ENCODE measurements at places on chromosomes 11 and 22.

- no peak for DNase-seq
Measured at GRCh38 chr11:60757231-60757800, 649 bp downstream of the MS4A15 start.

- no peak for DNase-seq
Measured at GRCh38 chr11:1279674-1280055, 29.8 kb downstream of the TOLLIP start.

- DNase-seq = peak; percentile 63
Measured at GRCh38 chr22:22207845-22208564, 36.6 kb upstream of the VPREB1 start.

- no peak for DNase-seq
Measured at GRCh38 chr11:82117362-82117761, 616.3 kb downstream of the FAM181B start.

- no peak for DNase-seq
Measured at GRCh38 chr11:84292006-84292405, 1005.8 kb upstream of the CCDC90B start.

DNA sequence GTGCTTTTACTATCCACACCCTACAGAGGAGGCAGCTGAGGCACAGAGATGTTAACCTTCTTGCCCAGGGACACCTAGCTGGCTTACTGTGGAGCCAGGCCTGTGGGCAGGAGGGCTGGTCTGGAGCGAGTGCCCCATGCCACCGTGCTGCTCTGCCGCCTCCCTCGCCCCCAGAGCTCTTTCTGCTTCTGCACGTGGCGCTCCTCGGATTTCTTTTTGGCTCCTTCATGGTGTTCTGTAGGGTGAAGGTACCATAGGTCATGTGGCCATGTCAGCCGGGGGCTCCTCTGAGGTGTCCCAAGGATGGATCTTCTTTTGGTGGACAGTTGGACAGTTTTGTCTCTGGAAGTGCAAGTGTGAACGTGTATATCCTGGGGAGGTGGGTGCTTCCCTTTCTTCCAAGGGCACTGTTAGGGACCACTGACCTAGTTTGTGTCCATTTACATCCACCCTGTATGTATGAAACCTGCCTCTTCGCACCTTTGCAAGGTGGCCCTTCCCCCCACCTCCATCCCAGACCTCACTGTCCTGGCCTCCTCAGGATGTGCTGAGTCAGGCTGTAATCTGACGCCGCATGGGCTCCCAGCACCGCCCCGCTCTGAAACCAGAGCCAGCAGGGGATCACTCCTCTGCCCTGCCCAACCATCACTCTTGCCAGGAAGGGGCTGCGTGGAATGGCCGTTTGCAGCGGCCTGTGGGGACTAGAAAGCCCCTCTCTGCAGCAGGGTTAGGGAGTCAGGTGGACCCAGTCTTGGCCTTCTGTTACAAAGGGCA is 31.7 kb downstream of the POLR3H start:
- no peak for DNase-seq

- no peak for DNase-seq
Measured at GRCh38 chr22:19039796-19040280, 82.4 kb downstream of the DGCR2 start.

DNA sequence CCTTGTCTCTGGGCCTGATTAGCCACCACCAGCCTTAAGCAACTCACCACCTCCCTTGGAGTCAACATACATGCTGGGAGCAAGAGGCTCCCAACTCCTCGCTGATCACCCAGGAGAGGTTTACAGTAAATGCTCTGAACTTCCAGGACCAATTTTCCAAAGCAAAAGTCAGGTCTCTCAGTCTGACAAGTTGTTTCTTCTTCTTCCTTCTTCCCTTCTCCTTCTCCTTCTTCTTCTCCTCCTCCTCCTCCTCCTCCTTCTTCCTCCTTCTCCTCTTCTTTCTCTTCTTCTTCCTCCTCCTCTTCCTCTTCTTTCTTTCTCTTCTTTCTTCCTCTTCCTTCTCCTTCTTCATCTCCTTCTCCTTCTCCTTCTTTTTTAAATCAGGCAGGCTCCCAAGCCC is 148.2 kb downstream of the NECTIN1 start:
- no peak for DNase-seq

- no peak for DNase-seq
Measured at GRCh38 chr11:93123351-93123898, 74.4 kb downstream of the SLC36A4 start.

DNA sequence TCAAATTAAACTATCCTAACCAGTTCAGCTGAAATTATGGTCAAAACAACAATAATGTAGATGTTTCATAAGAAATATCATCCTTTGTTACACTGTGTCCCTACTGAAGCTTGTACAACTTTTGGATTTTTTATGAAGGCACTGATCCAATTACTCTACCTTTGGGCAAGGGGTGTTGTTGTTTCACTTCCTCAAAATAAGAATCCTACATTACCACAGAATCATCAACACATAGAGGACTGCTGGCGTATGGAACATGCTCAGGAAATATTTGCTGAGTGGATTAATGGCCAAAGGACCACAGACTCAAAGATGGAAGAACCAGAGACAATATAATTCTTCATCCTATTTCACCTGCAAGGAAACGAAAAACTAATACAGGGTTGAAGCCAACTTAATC is 907.5 kb upstream of the CCDC90B start:
- DNase-seq = no peak

GRCh38 chr11:61147791-61148620 is 13.2 kb downstream of the VPS37C start:
- DNase-seq = no peak

GRCh38 chr11:74988541-74989259 is at the start of gene NEU3:
NEU3 (plus strand) TSS chr11:74988933; CDS start chr11:74989061, 128 bp downstream.
- DNase-seq = peak; percentile 77

GRCh38 chr22:24507716-24508115 is 12.6 kb downstream of the UPB1 start:
- DNase-seq = no peak

GRCh38 chr22:47041271-47042115 is 279.0 kb downstream of the TBC1D22A start:
- DNase-seq = no peak

GRCh38 chr11:102716527-102716926 is 8.2 kb downstream of the MMP8 start:
- no peak for DNase-seq

GRCh38 chr22:25448435-25449051 is 115.9 kb upstream of the GRK3 start:
- DNase-seq = no peak

DNA sequence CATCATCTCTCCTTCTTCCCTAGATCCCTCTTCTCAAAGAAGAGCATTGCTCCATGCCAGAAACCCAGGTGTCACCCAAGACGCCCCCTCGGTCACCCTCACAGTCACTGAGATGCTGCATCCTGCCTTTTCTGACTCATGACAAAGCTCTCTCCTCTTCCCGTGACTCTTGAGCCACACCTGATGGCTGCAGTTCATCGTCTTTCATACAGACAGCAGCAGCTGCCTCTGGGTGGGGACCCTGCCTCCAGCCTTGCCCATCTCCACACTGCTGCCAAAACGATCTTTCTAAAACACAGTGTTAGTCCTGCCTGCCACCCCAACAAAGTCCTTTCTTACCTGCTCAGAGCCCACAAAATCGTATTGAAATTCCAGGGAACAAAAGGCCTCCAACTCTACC is 44.8 kb downstream of the BUD13 start:
- DNase-seq = no peak

DNA sequence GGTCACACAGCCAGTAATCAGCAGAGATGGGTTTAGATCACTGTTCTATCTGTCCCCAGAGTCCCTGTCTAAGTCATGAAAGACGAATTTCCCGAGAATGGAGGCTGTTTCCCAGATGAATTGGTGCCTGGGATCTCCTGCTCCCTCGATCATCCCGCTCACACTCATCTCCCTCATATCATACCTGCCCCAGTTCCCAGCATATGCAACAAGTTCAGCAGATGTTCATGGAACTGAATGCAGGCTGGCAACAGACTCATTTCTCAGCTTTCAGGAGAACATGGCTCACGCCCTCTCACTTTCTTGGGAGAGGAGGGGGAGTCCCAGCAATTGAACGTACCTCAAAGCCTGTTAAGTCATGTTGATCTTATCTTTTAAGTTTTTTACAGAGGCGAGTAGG is 22.1 kb downstream of the CD6 start:
- DNase-seq = no peak

GRCh38 chr11:112539741-112540140 is 279.1 kb upstream of the PLET1 start:
- DNase-seq = no peak

- no peak for DNase-seq
Measured at GRCh38 chr11:59175091-59175501, 3.2 kb downstream of the DTX4 start.

- DNase-seq = no peak
Measured at GRCh38 chr11:61958590-61958989, 8.4 kb downstream of the BEST1 start.

Measured in effector CD4-positive, alpha-beta T cell (primary cell).